ENCODE measurements at places on chromosomes 2 and 18. TPM values are rescaled to one million over a fixed set of nuclear protein-coding genes. Genes with fewer than 3 reads are reported as not detected.

DNA sequence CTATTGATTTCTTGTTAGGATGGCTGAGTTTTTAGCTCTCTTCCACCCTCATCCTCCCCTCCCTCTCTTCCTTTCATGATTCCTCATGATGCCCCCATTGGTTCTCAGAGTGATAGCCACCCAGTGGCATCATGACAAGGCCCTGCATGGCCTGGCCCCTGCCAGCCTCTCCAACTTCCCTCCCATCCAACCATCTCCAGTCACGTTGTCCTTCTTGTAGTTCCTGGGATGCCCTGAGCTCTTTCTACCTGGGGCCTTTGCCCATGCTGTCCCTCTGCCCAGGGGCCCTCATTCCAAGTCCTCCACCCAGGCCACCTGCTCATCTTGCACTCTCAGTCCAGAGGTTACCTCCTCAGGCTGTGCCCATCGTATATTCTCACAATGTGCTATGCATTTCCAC, 247.5 kb downstream of the TFCP2L1 start:
- DNase-seq, result no peak

GRCh38 chr2:118110310-118110709, 22.0 kb downstream of the INSIG2 start:
- DNase-seq, result no peak

ACVR2A gene
- 13.4 TPM for total RNA-seq

DNA sequence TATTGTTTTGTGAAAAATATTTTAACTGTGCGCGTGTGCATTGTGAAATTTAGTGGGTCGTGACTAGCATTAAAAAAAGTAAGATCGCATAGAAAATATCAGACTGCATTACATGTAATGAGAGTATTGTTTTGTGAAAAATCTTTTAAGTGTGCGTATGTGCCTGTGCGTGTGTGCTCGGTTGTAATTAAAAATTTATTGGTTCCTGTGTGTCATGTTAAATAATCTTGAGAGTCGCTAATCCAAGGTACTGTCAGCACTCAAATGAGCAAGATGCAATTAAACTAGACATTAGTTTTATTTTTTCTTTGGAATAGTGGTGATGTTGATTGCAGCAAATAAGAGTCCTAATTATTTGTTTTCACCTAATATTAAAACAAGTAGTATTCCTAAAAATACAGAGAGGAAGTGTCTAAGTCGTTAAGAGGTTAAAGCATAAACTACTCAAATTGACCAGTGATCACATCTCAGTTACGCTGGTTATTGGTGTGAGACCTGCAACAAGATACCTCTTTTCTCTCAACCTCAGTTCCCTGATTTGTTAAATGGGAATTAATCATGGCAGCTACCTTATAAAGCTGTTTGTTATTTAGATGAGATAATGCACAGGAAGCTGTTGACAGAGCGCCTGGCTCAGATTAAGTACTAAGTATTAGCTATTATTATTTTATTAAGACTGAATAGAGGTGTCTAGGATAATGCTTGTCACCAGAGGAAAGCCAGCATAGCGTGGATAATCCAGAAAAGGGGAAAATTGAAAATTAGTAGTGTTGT, 1.9 kb downstream of the ZDBF2 start:
- no peak for DNase-seq

- peak; percentile 92 for DNase-seq
Observed at GRCh38 chr2:197108758-197109157, 182.3 kb upstream of the PGAP1 start.

- DNase-seq, result peak; percentile 20
Observed at GRCh38 chr18:26052505-26052904, 37.9 kb downstream of the SS18 start.

HOXD13 gene
- total RNA-seq, result not detected

COLEC11 gene
- total RNA-seq, result not detected

DNA sequence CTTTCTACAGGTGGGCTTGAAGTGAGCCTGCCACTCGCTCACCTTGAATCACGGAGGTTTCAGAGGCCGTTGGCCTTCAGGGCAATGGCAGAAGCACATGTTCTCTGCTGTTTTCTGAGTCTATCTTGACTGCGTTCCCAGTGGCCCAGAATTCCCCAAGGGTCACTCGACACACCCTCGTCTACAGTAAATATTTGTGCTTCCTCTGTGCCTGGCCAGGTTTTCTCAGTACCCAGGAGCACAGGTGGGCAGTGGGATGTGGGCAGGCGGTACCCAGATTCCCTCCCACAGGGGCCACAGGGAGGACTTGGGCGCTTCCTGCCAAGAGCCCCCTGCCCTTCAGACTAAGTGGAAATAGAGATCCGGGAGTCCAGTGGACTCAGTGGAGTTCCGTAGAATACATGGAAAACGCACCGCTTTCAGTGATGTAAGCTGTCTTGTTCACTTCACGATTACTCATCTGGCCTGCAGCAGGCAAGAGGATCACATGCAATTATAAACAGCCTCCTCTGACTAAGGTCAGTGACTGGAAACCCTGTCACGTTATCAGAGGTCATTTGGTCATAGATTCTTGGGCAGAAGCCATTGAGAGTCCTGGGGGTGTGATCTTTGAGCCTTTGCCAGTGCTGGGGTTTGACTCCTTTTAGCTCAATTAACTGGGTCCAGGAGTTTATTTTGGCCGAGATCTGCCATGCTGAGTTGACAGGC, 179.8 kb downstream of the NEDD4L start:
- peak; percentile 92 for DNase-seq

- no peak for DNase-seq
Observed at GRCh38 chr2:46643493-46643892, 164.1 kb downstream of the TMEM247 start.

GRCh38 chr2:63555931-63556330, 32.3 kb downstream of the WDPCP start:
- DNase-seq, result no peak

GRCh38 chr18:26159353-26159752, 25.7 kb downstream of the PSMA8 start:
- no peak for DNase-seq

UXS1 gene
- 51.0 TPM for total RNA-seq

- no peak for DNase-seq
Observed at GRCh38 chr2:168541858-168542257, 85.8 kb downstream of the CERS6 start.

- DNase-seq, result no peak
Observed at GRCh38 chr2:86783615-86784339, 6.9 kb downstream of the CD8A start.

ERMN gene
- total RNA-seq, result 0.78 TPM

UGT1A5 gene
- total RNA-seq, result not detected

GRCh38 chr2:122643725-122644329, 888.4 kb downstream of the TSN start:
- peak; percentile 84 for DNase-seq

TSN gene
- total RNA-seq, result 47.2 TPM

- no peak for DNase-seq
Observed at GRCh38 chr2:22326250-22326649, 1058.7 kb upstream of the KLHL29 start.

DNA sequence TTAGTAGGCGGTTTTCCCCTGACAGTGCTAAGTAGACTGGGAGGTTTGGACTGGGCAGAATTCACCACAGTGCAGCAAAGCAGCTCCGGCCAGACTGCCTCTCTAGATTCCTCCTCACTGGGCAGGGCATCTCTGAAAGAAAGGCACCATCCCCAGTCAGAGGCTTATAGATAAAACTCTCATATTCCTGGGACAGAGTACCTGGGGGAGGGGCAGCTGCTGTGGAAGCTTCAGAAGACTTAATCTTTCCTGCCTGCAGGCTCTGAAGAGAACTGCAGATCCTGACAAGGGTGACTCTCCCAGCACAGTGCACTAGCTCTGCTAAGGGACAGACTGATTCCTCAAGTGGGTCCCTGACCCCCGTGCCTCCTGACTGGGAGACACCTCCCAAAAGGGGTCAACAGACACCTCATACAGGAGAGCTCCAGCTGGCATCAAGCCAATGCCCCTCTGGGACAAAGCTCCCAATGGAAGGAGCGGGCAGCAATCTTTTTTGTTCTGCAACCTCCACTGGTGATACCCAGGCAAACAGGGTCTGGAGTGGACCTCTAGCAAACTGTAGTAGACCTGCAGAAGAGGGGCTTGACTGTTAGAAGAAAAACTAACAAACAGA, 266.8 kb upstream of the CRIM1 start:
- DNase-seq, result no peak

STAT4 gene
- 1.1 TPM for total RNA-seq

- no peak for DNase-seq
Observed at GRCh38 chr2:215032153-215032552, 106.3 kb downstream of the ABCA12 start.

DNA sequence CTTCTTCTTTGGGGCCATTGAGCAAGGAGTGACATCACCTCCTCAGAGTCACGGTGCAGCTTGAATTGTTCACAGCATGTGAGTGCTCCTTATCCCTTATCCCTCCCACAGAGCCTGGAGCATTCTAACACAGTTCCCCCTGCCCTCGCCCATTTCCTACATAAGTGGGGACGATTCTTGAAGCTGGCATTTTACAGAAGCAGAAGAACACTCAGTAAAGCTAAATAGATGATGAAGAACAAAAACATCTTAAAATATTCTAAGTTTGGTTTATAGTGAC, 135.8 kb upstream of the APCDD1 start:
- DNase-seq, result no peak

IL1RN gene
- total RNA-seq, result not detected

DNA sequence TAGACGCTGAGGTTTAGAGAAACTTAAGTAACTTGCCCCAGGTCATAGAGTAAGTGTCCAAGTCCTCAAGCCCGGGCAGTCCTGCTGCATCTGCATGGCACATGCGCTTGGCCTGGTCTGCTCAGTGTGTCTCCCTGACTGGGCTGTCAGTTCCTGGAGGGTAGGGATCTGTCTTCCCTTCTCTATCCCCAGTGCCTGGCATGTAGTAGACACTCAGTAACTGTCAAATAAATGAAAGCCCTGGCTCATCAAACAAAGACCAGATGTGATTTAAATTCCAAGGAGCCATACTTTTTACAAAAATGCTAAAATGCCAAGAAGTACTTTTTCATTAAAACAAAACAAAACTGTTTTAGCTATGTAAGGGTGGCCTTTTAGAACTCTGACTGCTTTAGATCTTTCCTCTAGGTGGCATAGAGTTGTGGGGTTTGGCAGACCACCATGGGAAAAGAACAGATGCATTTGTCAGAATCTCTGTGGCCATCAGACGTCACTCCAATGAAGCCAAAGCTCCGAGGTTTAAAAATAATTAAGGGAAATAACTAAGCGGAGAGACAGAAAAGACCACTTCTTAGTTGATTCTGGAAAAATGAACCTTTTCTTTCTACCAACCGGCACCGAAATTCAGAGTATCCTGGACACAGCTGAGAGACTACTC, 34.0 kb downstream of the EPAS1 start:
- DNase-seq, result no peak

DNA sequence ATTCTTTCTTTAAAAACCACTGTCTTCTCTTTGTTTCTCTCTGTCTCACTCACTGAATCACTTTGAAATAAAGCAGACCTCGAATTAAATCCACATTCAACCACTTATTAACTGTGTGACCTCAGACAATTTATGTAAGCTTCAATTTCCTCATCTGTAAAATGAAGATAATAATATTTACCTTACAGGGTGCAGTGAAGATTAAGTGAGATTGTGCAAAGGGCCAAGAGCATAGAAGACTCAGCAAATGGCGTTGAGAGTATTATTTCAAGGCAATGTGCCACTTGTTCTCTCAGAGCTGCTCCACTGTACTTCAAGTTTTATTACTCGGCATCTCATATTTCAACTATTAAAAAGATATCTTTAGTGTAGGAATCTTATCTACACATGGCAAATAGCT, 454.2 kb upstream of the HNRNPA3 start:
- no peak for DNase-seq

- DNase-seq, result peak; percentile 69
Observed at GRCh38 chr2:28661589-28662001, 90.0 kb upstream of the PPP1CB start.

ASB1 gene
- 55.5 TPM for total RNA-seq

CACNB4 gene
- 0.31 TPM for total RNA-seq

DNA sequence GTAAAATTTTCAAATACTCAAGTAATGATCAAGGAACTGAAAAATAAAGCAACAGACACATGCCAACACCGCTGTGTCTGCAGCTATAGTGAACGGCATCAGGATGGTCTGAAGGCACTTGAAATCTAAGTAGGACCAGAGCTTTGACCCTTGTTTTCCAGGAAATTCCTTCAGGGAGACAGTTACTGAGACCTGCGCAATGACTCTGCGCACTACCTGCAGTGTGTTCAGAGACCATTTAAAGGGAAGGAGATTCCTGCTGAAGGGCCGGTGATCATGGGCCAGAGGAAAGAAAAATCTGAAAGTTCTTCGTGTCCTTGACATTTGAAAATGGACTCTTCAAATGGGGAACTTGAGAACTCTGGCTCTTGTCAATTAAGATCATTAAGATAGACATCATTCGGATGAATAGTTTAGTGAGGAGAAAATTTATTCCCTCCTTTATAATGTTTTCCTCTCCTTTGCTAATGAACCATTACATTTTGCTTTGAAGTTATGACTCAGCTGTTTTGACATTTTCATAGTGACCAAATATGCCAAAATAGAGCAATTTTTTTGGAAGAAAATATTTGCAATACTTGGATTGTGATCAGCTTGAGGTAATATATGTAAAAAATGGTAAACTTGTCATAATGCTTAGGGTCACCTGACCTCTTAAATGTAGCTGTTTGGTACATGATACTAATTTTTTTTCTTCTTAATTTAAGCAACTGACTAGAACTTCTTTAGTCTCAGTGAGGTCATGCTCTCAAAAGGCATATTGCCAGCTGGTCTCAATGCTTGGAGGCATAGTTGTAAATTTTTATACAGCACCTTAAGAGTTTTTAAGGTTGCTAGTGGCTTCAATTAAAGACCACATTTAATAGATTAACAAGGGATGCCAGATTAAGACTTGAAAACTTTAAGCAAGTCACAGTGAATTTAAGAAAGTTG, 329.3 kb downstream of the ARHGAP15 start:
- no peak for DNase-seq

TDRD15 gene
- total RNA-seq, result not detected

DNA sequence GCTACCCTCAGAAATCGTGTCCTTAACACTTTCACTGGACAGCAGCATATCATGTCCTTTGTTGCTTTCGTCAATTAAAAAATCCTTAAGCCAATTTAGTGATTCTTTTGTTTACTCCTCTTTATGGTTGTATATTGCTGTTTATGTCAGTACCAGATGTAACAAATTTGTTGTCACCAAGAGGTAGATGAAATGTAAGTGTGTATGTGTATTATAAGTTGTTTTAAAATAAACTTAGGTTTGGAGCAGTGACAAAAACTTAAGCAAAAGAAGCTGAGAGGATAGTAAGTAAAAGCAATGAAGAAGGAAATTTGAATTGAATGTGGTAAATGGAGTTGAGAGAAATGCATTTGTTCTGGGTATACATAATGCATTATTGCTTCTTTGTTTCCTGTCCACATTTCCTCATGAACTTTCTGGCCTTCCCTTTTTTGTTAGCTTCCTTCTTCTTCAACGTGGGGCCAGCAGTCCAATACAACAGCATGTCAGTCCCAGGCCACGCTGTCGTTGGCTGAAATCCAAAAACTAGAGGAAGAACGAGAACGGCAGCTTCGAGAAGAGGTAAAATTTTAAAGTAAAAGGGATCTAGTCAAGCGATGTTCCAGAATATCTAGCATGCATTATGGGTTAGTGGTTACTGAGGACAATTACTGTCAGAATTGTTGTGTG, 30.5 kb upstream of the SNORC start:
- no peak for DNase-seq

All from myocyte (in vitro differentiated cells).